GM12864 (cell line): ENCODE measurements at places on chromosomes 6 and 20.

DNA sequence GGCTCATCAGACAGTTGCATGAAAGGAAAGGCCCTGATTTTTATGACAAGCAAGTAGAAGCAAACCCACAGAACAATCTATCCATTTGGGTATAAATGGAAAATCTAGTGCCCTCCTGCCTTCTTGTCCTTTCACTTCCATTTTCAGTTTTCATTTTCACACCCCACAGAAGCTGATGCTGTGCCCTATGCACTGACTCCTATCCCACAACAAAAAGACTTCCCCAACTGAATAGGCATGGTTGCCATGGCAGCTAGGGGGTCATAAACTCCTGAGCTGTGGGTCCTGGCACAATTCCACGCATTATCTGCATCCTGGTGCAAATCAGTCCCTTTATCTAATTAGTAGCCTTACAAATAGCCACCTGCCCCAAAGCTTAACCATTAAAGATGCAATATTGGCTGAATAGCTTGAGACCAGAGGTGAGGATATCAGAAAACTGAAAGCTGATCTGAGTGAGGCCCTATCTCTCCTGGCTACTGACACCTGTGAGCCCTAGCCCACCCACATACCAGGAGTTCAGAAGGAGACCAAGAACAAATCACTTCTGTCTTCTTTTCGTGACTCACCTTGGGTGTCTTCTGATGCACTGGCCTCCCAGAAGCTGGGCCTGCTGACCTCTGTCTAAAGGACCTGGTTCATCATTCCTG, 34.9 kb upstream of the HEY2 start:
- peak; percentile 21 for DNase-seq

GRCh38 chr6:36722365-36722764, 24.7 kb downstream of the RAB44 start:
- no peak for DNase-seq

DNA sequence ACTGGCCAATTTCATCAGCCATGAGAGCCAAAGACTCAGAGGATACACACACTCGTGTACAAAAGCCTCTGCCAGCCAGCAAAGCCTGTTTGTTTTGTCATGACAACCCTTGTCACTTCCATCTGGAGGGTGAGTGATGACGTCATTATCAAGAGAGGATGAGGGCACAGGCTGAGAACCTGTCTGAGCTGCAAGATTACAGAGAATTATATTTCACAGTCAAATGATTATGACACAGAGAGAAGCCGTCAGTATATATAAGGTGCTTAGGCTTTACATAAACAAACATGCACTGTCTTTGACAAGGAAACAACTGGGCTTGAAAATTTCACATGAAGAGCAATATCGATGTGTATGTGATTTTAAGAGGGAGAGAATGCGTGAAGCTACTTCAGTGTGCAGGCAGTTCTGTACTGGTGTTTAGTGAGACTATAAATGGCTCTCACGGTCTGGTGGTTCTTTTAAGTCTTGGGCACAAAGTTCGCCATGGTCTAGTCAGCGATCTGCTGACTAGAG, 36.5 kb upstream of the BCLAF1 start:
- no peak for DNase-seq

DNA sequence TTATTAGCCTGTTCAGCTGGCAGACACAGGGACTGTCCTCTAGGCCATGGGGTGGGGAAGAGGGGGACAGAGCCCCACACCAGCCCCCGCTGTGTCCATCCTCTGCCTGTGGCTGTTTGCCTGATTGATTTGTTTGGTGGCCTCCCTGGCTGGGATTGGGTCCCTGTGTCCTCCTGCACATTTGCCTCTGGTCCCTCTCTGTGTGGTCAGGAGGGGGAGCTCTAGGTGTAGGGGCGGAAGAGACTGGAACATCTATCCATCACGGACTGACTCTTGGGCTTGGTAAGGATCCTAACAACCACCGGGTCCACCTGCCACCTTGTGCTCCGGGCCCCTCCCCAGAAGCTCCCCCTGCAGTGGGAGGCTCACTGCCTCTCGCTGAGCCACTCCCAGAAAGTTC, 38.4 kb upstream of the CCDC167 start:
- no peak for DNase-seq

- DNase-seq: no peak
Measured at GRCh38 chr6:97630604-97631003, 347.6 kb upstream of the MMS22L start.
